ENCODE measurements at places on chromosomes 13 and 19. TPM values are rescaled to one million over a fixed set of nuclear protein-coding genes. Genes with fewer than 3 reads are reported as not detected.

OR10H1 gene
- total RNA-seq, result not detected

ZNF556 gene
- total RNA-seq, result not detected

NLRP9 gene
- not detected for total RNA-seq

JAK3 gene
- total RNA-seq, result 2.7 TPM

DMKN gene
- total RNA-seq, result 63.0 TPM

NTF4 gene
- not detected for total RNA-seq

POU2F2 gene
- total RNA-seq, result 0.08 TPM

RHPN2 gene
- total RNA-seq, result 0.90 TPM

SYNE4 gene
- not detected for total RNA-seq

NLRP4 gene
- not detected for total RNA-seq

PSG1 gene
- total RNA-seq, result not detected

ANKRD24 gene
- total RNA-seq, result 0.99 TPM

TNFSF11 gene
- total RNA-seq, result 0.33 TPM

SIGLEC12 gene
- not detected for total RNA-seq

TPTE2 gene
- total RNA-seq, result not detected

CYP4F22 gene
- total RNA-seq, result not detected

FCAR gene
- not detected for total RNA-seq

ATP1A3 gene
- not detected for total RNA-seq

NLRP12 gene
- total RNA-seq, result not detected

LGALS7B gene
- not detected for total RNA-seq

FGF21 gene
- not detected for total RNA-seq

SELENOV gene
- not detected for total RNA-seq

ZNF850 gene
- 5.4 TPM for total RNA-seq

ZNF470 gene
- total RNA-seq, result 6.4 TPM

LILRA1 gene
- not detected for total RNA-seq

ZNF724 gene
- total RNA-seq, result 15.1 TPM

ZNF345 gene
- 5.5 TPM for total RNA-seq

ZNF729 gene
- total RNA-seq, result not detected

GPR183 gene
- not detected for total RNA-seq

WDR88 gene
- not detected for total RNA-seq

MEIOSIN gene
- total RNA-seq, result not detected

GATAD2A gene
- total RNA-seq, result 46.4 TPM

DAND5 gene
- total RNA-seq, result not detected

C19orf85 gene
- total RNA-seq, result not detected

ZNF793 gene
- 0.27 TPM for total RNA-seq

CEBPA gene
- total RNA-seq, result 0.18 TPM

CYP2F1 gene
- total RNA-seq, result not detected

MTMR6 gene
- total RNA-seq, result 29.9 TPM

C19orf33 gene
- total RNA-seq, result 1.7 TPM

SLC7A10 gene
- total RNA-seq, result not detected

TYROBP gene
- total RNA-seq, result not detected

SLC10A2 gene
- total RNA-seq, result not detected

HIF3A gene
- 0.49 TPM for total RNA-seq

PLIN4 gene
- total RNA-seq, result 0.90 TPM

LRRC63 gene
- total RNA-seq, result 0.41 TPM

TEX29 gene
- not detected for total RNA-seq
